NCI-H774 (cell line): ENCODE measurements at places on chromosomes 3 and 15.

DNA sequence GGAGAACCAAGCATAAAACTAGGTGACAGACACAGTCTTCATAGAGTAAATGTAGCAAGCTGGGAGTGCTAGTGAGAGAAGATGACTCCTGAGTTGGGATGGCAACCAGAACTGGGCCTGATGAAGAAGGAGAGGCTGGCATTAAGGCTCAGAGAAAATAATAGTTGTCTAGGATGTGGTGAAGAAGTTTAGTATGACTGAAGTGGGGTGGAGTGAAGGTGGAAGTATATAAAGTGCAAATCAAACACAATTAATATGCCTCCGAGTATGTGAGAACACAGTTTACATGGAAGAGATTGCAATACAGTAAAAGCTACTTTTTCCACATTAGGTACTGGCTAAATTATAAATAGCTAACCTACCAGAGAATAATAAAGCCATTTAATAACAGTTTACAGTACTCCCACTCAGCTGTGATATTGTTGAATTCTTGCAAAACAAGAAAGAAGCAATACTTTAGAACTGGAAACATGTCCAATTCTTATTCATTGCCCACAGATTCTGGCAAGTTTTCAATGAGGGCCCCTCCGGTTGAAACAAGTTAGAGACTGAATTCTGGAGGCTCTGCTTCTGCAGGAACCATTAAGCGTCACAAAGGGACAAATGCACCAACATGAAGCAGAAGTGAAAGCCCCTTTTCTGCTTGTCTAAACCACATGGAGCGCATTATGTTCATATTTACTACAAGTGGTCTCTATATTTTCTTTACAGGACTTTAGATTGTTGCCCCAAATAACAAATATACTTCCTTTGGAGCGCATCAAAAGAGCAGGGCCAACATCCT lies 243.7 kb downstream of the SLC9A9 start:
- DNase-seq: no peak

- DNase-seq: no peak
Observed at GRCh38 chr15:25207369-25207768, 231.5 kb downstream of the UBE3A start.

- no peak for DNase-seq
Observed at GRCh38 chr3:29644956-29645636, 364.2 kb downstream of the RBMS3 start.

GRCh38 chr3:30685267-30685667 lies 78.9 kb downstream of the TGFBR2 start:
- DNase-seq: no peak

- DNase-seq: no peak
Observed at GRCh38 chr15:68783226-68784058, 37.3 kb downstream of the ANP32A start.

DNA sequence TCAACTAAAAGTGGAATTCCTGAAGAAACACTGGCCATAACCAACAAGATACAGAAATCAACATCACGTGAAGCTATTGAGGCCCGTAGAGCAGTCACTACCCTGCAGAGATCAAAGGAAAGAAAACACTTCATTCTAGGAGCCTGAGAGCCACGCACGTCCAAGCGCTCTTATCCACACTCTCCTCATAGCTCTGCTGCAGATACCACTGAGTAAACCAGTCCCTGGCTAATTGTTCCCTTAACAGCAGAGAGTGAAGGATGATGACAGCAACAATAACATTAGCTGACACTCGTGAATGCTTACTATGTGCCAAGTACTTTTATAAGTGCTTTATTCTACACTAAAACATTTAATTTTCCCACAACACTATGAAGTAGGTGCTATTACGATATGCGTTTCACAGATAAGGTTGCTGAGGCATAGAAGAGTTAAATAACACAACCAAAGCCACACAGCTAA lies 271.0 kb upstream of the GADL1 start:
- DNase-seq: peak; percentile 32
